Right atrium auricular region (tissue), 2 donors: ENCODE measurements at places on chromosomes 3 and 15.

- no peak for DNase-seq
These were observed 14.2 kb upstream of the NRROS start for GRCh38 chr3:196625331-196625730.

- DNase-seq, result no peak
These were observed 4.8 kb upstream of the FBXW12 start for GRCh38 chr3:48367201-48367600.

- DNase-seq, result peak; percentile 83
These were observed 23.2 kb upstream of the TATDN2 start for GRCh38 chr3:10224794-10225665.

DNA sequence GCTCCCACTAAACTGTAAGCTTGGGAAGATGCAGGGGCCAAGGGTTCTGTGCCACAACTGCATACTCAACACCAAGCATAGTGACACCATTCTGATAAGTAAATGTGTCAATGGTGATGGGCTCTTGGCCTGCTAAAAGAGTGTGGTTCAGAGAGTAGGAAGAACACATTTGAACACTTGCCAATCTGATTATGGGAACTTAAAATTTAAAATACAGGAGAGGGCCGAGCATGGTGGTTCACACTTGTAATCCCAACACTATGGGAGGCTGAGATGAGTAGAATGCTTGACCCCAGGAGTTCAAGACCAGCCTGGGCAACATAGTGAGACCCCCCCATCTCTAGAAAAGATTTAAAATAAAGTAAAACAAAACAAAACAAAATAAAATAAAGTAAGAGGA, 34.1 kb downstream of the PTPN9 start:
- no peak for DNase-seq

GRCh38 chr3:99774467-99774866, 43.2 kb upstream of the CMSS1 start:
- DNase-seq, result no peak

GRCh38 chr3:57596495-57597126, 533 bp downstream of the ARF4 start:
- peak; percentile 89 for DNase-seq

DNA sequence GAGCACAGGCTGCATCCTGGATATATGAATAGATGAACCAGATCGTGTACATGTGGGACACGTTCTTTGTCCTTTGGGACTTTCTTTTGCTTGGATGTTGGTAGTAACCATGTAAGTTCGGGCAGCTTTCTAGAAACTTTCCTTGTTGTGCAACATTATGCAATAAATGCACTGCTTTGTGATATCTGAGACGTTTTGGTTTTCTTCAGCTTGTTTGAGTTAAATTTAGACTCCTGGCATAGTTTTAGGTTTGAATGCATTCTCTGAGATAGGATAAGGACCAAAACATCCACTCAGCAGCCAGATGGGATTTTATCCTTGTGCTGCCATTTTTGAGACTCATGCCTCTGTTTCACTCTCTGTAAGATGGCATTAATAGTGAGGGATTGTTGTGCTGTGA, 158.9 kb downstream of the IGF1R start:
- no peak for DNase-seq

DNA sequence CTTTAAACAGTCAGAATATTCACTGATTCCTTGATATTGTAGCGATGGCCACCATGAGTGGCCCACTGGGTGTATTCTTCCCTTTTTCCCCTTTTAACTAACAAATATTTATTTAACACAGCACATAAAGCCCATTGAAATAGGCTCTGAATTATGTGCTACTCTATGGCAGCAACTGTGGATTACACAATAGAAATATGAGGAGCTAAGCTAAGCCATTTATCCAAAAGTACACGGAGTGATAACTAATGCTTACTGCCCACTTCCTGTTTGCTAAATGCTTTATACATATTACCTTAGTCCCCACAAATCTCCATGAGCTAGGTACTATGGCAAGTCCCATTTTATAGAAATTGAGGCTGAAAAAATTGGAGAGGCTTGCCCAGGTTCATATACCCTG, 17.9 kb downstream of the ILDR1 start:
- DNase-seq, result no peak
